HEK293T (cell line): ENCODE measurements at places on chromosomes 4 and X.

- DNase-seq: no peak
These were observed 579.7 kb downstream of the SPRY1 start for GRCh38 chr4:123976285-123976684.

DNA sequence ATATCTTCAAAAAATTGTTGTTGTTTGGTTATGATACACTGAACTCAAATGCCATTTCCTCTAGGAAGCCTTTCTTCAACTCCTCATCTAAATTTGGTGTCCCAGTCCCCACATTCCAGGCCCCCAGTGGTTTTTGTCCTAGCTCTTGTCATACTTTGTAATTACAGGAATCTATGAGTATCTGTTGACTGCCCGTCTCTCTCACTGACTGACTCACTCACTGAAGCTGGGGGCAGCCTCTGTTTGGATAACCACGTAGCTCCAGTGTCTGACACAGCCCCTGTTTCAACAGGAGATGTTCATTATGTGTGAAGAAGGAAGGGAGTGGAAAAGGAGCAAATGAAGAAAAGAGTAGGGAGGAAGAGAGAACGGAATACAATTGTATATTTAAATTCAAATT, 284.1 kb upstream of the TENM3 start:
- no peak for DNase-seq

DNA sequence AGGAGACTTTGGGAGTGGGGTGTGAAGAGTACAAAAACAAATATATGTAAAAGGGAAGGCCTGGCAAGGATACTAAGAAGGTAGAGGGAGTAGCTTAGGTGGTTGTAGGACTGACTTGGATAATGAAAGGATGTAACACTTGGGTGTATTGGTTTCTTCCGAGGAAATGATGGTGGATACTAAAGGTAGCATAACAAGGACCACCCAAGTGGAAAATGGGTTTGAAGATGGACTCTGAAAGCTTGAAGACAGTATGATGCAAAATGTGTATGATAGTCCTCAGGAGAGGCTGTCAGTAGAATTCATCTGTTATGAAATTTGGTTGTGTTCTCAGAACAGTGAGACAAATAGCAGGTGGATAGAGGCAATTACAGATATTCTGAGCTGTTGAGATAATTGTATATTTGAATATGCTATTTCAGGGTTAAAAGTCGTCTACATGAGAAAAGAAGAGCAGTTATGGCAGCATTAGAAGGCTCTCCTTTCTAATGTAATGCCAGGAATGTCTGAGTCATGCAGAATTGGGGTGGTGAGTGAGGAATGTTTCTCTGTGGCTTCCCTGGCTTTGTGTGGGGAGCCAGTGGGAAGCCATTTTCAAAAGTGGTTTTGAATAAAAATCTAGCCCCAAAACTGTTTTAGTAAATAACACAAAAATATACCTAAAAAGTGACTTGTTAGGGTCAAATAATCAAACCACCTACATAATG, 75.6 kb downstream of the FHIP1A start:
- DNase-seq: no peak

DNA sequence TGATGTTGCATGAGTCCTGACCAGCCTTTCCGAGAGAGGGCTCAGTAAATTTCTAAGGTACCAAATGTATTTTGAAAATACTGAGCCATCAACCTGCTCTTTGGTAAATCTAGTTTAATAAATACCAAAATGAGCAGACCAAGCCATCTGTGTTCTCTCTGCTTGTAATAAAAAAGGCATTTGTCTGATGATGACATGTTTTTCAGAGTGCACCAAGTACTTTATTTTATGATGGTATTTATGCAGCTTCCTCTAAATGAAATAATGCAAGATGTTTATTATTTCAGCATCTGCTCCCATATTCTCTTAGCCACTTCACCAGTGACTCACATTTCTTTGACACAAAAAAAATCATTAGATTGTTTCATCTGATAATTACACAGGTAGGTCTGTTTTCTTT, 700.5 kb downstream of the TRIML1 start:
- no peak for DNase-seq

- DNase-seq: no peak
These were observed 176.4 kb upstream of the GYPA start for GRCh38 chr4:144316869-144317268.

DNA sequence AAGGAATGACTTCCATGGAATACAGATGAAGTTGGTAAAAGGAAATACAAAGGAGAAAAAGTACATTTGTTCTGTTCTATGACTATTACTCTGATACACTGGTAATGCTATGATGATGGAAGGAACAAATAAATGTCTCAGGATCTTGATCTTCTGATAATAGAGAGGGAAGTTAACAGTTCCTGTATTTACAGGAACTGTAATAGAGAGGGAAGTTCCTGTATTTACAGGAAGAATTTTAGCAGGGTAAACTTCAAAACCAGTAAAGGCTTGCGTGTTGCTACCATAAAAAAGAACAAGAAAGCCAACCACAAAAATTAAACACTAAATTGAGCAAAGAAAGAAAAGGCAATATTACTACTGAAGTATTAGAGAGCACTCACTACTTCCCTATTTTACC, 91.7 kb upstream of the HPGD start:
- DNase-seq: no peak

DNA sequence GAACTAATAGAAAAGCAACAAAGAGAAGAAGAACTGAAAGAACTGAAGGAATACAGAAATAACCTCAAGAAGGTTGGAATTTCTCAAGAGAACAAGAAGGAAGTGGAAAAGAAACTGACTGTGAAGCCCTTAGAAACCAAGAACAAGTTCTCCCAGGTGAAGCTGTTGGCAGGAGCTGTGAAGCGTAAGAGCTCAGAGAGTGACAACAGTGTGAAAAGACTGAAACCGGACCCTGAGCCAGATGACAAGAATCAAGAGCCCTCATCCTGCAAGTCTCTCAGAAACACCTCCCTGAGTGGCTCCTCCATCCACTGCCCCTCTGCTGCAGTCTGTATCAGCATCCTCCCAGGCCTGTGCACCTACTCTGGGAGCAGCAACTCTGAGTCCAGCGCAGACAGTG, 8.4 kb upstream of the FHDC1 start:
- no peak for DNase-seq

DNA sequence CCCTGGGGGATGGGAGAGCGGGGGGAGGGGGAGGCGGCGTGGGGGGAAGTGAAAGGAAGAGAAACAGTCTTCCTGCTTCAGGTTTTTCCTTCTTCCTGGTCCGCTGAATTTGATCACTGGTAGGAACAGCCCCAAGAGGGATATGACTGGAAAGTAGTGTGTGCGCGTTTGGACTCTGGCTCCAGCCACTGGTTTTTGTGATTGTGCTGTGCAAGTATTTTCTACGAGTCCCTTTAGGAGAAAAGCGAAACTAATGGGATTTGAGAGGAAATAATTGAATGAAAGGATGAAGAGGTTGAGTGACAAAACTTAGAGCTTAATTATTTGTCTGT, 836 bp downstream of the PRRG1 start:
- peak; percentile 17 for DNase-seq

- no peak for DNase-seq
These were observed 112.1 kb downstream of the TTC29 start for GRCh38 chr4:146833530-146833929.
